Stimulated activated CD8-positive, alpha-beta memory T cell treated with anti-CD3 and anti-CD28 coated beads, Interleukin-2, amount 100 ng/mL, for 48 hours (primary cell): ENCODE measurements at places on chromosomes 5 and 9.
A peak's percentile ranks its signal among the peaks of the same experiment; 100 is the strongest.

- no peak for DNase-seq
Measured at GRCh38 chr5:97888439-97888838, 705.4 kb upstream of the RIOK2 start.

GRCh38 chr5:83767409-83767992, 46.8 kb upstream of the HAPLN1 start:
- no peak for DNase-seq

GRCh38 chr9:126430124-126430523, 103.5 kb downstream of the MVB12B start:
- DNase-seq = no peak

DNA sequence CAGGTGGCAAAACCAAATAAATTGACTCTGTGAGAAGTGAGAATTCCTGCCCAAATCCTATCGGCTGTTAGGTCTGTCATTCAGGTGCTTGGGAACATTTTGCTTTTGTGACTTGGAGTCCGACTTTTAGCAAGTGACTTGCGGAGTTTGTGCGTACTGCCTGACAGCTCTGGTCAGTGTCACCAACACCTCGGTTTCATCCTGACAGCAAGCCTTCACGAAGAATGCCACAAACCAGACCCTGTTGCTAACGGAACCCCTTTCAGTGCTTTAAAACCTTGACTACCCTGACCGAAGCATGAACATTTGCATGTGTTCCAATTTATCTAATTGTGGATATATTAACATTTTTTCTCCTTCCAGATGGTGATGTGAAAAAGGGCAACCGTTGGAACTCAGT, 26.5 kb downstream of the LIX1 start:
- no peak for DNase-seq

DNA sequence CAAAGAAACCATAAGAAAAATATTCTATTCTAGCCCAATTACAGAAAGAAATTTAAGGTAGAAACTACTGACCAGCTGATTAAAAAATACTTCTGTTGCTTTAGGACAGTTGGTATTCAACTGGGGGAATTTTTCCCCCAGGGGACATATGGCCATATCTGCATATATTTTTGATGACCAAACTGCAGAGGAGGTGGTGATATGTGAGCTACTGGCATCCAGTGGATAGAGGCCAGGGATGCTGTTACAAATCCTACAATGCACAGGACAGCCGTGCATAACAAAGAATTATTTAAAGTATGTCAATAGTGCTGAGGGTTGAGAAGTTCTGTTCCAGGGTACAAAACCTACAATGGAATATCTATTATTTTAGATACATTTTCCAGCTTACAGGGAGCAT, 24.0 kb downstream of the ZFR start:
- no peak for DNase-seq

DNA sequence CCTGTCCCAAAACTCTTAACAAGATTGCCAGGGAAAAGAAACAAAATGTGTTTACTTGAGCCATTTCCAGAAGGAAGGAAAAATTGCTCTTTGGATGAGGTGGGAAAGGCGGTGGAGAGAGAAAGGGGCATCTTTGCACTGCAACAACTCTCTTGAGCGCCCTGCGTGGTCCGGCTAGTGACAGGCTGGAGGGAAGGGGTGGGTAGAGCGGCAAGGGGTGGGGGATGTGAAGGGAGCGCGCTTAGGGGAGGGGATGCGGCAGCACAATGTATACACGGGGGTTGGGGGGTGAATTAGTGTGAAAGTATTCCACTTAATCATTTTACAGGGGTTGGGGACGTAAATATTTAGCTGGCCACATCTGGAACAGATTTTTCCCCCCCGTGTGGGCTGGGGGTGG, 1.3 kb downstream of the FGF10 start:
- DNase-seq = no peak

DNA sequence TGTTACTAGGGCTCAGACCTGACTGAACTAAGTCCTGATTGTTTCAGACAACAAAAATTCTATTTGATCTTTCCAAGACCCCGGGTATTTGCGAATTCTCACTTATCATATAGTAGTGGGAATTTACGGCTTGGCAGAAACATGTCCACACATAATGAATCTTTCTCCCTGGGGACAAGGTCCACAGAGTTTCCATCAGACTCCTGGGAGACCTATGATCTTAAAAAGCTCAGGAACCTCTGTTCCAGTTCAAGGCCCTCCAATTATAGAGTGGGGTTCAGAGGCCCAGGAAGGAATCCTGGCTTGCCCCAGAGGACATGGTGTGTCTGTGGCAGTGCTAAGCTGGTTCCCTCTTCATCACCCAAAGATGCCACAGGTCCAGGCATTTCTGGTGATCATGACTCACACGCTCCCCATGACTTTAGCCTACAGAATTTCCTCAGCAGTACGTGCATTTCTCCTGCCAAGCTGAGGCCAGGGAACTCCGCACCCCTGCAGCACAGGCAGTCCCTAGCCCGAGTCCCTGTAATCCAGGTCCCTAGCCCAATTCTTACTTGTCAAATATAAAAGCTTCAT, 12.6 kb downstream of the RAPGEF1 start:
- DNase-seq = no peak

GRCh38 chr9:78297672-78297961, 692 bp downstream of the PSAT1 start:
- DNase-seq = no peak

GRCh38 chr5:131256507-131256823, 7.4 kb upstream of the CDC42SE2 start:
- DNase-seq = no peak

DNA sequence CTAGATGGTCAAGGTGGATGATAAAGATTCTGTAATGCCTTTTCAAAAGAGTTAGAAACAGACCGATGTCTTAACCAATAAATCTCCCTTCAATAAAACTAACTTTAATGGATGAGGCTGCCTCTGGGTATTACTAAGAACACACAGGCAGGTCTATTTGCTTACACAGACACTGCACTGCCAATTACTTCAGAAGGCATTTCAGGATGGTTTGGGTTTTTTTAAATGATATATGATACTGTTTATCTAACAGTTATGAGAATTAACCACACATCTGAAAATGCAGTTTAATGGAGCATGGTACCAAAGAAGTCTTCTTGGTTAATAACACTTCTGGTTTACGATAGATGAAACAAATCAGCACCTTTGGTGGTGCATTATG, 367.9 kb upstream of the GRAMD2B start:
- no peak for DNase-seq

DNA sequence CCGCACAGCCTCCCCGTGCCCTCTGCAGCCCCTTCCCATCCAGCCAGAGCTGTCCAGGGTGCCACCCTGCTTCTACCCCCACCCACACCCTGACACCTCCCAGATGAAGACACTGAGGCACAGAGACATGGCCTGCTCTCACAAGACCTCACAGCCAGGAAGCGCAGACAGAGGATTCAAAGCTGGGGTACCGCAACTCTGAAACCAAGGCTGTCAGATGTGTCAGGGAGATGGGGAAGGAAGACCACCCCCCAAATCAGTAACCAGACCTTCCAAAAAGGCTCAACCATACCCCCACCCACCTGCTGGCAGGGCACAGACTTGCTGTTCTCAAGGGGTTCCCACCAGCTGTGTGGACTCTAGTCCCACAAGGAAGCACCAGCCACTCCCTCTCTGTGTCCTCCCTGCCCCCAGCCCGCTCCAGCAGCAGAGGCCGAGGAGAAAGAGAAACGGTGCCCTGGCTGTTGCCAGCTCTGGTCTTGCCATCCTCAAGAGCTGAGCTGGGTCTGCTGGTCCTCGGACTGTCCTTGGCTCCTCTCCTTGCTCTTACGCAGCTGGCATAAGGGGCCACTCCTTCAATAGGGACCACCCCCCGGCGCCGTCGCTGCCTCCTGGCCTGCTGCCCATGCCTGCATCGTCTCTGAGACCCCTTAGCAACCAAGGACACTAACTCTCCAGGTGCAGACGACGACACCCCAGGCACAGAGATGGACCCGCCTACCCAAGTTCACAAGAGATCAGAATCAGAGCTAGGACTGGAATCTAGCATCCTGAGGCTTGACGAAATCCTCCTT, 699 bp downstream of the AKNA start:
- no peak for DNase-seq

DNA sequence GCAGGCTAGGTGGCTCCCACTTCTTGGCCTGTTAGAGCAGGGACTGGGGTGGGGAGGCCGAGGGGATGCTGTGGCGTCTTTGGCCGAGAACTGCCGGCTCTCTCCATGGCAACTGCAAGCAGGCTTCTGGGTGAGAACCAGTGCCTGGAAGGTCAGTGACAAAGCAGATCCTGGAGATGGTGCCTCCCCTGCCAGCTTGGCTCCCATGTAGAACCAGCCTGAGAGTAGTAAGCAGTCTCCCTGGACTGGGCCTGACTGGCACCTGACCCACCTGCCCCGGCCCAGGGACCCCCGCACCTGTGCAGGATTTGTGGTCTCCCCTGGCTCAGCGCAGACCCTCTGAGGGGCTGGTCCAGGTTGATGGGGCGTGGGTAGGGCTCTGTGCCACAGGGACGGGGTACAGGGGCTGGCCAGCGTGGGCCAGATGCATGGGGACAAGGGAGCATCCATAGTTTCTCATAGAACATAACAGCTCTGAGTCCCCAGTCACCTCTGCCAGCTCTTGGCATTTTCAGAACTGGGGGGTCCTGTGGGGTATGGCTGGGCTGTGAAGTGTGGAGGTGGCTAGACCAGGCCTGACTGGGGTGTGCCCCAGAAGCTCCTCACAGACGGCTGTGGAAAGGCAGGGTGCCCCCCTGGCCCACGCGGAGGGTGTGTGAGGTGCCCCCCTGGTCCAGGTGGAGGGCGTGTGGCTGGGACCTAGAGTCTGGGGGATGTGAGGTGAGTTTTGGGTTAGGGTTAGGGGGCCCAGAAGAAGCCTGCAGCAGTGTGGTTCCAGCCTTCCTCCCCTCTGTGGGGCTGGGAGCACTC, 22.2 kb downstream of the CACNA1B start:
- no peak for DNase-seq

DNA sequence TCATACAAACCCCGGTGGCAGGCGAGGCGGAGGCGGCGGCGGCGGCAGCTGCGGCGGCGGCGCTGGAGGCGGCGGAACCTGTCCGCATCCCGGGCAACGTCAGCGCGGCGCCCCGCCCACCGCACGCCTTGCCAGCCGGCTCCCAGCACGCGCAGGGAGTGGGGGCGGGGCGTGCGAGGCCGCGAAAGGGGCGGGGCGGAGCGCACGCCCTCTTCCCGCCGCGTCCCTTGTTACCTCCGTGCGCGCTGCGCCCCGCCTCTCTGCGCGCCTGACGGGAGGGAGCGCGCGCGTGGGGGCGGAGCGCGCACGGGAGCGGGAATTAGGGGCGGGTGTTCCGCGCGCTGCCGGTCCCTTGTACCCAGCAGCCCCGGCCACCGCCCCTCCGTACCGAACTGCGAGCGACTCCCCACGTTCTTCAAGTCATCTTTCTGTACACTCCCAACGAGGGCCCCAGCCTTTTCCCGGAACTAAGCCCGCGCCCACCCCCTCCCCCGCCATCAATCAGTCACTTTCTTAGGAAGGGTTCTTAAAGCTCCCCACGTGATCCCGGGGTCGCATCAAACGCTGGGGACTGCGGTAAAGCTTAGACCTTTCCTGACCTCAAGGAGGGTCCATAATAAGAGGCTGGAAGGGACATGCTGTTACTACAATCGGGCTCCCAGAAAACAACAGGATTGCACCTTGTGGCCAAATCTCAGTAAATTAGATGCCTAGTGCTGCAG, at the start of gene AGTPBP1:
AGTPBP1 (minus strand) TSS at position 80 of the 722 bp plus-strand sequence. CDS start 29,421 bp downstream, outside the sequence.
- DNase-seq = peak; percentile 95

GRCh38 chr5:137681191-137681590, 54.7 kb downstream of the KLHL3 start:
- no peak for DNase-seq

DNA sequence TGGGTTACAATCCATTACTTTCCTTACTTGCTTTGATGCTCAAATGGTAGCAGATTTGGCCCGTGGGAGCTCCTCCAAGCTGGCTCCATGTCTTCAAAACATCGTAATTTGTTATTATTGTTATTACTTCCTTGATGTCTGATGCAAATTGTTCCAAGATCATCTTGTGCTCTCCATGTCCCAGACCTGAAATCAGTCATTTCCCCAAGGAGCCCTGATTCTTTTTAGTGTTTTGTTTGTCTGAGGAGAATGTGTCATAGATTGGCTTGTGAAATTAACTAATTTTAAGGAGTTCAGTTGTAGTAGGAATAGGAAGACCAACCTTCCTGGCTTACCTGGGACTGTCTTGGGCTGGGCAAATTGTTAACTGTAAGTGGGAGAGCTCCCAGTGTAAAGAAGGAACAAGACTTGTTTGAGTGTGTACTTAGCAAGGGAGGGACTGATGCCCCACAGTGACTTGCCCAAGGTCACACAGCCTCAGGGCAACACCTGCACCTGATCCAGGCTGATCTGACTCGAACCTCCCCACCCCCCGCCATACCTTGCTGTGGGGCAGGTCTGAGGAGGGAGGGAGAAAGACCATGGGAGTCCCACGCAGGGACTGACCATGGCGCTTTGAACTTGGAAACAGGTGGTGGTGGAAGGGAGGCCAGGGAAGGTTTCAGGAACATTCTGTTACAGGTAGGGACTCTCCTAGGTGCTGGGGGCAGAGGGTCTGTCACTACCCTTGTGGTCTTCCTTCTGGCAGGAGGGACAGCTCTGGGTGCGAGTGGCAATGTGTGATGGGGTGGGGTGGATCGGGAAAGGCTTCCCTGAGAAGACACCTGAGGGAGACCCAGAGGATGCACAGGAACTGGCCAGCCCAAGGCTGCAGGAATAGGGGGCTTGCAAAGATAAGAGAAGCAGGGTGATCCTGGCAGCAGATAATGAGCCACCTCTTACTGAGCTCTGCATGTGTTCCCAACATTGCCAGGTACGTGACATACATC, 2.7 kb upstream of the BICD2 start:
- DNase-seq = no peak

GRCh38 chr9:35756275-35757225, 2.5 kb upstream of the MSMP start:
- DNase-seq = peak; percentile 75

DNA sequence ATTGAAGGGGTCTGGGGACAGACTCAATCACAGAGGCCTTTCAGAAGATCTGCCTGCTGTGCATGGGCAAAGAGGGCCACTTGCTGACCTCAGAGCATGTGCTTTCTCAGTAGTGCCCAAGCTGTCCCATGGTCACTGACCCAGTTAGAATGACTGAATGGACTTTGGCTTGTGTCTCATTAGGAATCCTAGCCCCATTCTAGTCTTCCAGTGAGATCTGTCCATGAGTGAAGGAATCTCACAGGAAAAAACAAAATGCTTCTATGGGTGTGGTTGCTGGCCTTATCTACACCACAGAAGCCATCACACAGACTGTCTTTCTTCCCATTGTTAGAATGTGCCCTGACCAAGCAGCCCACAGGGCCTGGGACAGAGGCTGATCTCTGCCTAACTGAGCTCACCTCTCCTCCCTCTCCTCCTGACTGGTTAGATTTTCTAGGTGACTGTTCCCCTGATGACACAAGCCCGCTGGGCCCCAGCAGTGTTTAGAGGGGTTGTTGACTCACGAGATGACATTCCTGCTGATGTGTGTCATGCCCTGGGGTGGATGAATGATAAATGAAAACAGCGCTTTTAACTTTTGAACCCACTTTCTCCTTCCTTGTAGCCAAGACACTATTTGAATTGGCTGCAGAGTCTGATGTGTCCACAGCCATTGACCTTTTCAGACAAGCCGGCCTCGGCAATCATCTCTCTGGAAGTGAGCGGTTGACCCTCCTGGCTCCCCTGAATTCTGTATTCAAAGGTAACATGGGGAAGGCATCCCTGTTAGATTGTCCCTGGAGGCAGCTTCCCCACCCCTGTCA, 24.8 kb downstream of the TGFBI start:
- no peak for DNase-seq
